ENCODE measurements at places on chromosomes 7 and 10.

- DNase-seq = no peak
These were observed 11.2 kb downstream of the AVL9 start for GRCh38 chr7:32506266-32507054.

DNA sequence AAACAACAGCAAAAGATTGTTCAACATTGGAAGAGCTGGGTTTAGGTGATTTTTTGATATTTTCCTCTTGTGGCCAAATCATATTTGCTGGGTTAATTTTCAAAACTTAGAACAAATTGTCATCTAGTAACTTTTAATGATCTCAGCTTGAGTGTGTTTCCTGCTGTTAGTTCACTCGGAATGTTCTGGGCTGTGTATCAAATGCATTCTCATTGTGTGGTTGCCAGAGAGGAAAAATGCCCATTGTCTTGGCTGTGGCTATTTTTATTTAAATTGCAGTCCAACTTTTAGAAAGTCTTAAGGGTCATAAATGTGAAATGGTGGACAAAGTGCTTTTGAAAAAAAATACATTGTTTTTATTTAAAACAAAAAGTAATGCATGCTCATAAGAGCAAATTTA lies 542.0 kb downstream of the TNS3 start:
- DNase-seq = no peak

- DNase-seq = no peak
These were observed 2.3 kb downstream of the HNRNPA2B1 start for GRCh38 chr7:26198133-26198780.

DNA sequence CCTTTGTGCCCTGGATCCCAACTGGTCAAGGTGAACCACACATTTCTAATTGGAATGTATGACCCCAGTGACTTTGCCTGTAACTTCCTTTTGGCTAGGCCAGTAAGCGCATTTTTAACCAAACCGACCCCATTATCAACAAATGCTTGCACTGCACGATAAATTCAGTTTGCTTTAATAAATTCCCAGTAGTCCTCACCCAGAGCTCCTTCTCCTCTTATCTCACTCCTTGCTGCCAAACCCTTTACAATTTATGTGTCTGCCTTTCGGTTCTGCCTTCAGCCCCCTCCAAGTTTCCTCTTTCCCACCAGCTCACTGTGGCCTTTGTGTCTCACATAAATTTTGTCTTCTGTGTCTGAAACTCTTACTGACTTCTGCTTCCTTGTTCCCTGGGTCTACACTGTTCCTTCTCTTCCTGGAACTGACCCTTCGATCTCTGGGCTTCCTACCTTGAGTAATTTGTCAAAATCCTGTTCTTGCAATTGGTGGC lies 59.0 kb downstream of the TBXAS1 start:
- no peak for DNase-seq

- no peak for DNase-seq
These were observed 41.2 kb upstream of the TNS3 start for GRCh38 chr7:47622946-47623640.

DNA sequence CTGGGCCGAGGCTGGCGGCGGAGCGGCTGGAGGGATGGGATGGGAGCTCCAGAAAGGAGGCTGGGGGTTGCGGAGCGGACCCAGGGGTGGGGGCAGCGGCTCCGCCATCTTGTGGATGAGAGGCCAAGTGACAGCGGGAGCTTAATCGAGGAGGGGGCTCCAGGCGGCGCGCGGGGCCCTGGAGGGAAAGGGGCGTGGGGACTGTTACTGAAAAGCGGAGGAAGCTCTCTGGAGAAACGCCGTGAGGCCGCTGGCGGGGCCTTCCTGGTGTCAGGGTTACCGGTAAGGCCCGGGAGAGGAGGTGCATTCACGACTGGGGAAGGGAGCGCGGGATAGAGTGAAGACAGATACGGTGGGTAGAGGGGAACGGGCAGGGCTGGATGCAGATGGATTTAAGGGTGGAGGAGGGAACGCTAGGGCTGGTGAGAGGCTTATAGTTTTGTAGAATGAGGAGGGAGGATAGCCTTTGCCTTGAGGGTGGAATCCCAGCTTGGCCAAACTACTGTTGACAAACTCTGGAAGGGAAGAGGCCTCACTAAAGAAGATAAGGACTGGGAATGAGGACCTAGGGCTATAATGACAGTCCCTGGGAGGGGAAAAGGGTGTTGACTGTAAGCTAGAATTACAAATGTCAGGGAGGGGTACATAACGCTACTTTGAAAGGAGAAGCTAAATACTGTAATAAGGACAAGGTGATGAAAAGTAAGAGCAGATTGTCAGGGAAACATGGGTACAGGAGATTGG lies 535 bp downstream of the BTRC start:
- no peak for DNase-seq

DNA sequence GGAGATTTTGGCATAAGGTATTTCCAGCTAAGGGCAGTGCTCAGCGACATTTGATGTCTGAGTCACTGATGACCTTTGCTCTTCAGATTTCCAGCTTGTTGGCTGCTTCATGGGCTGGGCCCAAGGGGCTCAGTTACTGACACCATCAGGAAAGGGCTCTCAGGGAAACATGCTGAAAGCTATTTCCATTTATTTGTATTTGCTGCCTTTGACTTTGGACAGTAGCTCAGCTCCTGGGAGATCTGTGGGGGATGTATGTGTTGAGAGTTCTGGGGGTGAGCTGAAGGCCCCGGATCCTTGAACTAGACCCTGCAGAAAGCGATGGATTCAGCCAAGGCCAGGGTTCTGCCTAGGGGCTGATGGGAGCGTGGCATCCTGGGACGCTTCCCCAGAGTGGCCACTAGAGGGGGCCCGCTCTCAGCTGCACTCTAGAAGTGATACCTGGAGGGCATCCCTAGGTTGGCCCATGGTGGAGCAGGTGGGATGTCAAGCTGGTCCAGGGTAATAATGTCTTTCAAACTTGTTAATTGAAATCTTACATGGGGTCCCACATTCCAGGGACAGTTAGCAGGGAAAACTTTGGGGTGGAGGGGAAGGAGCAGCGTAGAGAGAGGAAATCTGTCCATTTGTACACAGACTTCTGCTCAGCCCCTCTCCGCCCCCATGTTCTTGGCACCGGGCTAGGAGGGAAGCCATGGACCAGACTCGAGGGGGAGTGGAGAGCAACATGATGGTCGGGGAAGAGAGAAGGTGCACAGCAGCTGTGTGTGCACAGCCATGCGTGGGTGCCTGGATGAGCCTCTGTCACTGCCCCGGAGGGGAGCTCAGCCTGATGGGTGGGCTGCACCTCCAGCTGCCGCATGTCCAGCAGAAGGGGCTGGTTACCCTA lies 3.0 kb upstream of the BTBD16 start:
- DNase-seq = no peak

GRCh38 chr7:123974326-123974908 lies 49.4 kb downstream of the SPAM1 start:
- DNase-seq = no peak

GRCh38 chr10:6694447-6695140 lies 114.5 kb upstream of the PRKCQ start:
- DNase-seq = no peak

- no peak for DNase-seq
These were observed 51.9 kb downstream of the CDC14C start for GRCh38 chr7:48976253-48976652.

DNA sequence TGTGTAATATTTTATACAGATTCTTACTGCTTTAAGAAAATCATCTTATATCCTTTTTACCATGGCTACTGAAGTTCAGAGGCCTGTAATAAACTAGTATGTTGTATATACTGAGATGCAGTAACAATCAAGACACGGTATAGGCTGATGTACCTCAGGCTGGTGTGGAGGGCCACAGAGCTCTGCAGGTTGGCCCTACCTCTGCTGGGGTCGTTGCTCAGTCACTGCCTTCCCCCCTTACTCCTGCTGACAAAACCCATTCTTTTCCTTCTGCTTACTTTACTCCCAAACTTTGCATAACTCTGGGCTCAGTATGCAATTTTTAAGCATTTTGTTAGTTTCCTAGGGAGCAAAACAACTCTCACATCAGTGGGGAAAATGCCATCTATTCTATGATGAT lies 200.1 kb upstream of the FOXP2 start:
- no peak for DNase-seq
